ENCODE measurements at places on chromosomes 11 and 22. TPM values are rescaled to one million over a fixed set of nuclear protein-coding genes. Genes with fewer than 3 reads are reported as not detected.

The OR51M1 gene
- total RNA-seq = not detected

DNA sequence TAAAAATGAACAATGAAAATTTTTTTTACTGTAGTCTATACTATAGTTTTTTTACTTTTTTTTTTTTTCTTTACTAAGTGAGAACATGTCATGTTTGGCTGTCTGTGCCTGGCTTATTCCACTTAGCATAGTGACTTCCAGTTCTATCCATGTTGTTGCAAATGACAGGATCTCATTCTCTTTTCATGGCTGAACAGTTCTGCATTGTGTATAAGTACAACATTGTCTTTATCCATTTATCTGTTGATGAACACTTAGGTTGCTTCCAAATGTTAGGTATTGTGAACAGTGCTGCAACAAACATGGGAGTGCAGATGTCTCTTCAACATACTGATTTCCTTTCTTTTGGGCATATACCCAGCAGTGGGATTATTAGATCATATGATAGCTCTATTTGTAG is 88.1 kb upstream of the CCDC90B start:
- no peaks in the 10 kb centered on the region for H3K4me1 ChIP-seq
- no peaks in the 10 kb centered on the region for H3K36me3 ChIP-seq
- no peak overlapping the region for H3K4me3 ChIP-seq
- DNase-seq = no peak
- H3K27me3 ChIP-seq = no peaks in the 10 kb centered on the region
- H3K27ac ChIP-seq = no peak overlapping the region

GRCh38 chr11:23959462-23959861 is 537.4 kb upstream of the LUZP2 start:
- H3K36me3 ChIP-seq = no peaks in the 10 kb centered on the region
- H3K27ac ChIP-seq = no peak overlapping the region
- no peaks in the 10 kb centered on the region for H3K4me1 ChIP-seq
- DNase-seq = no peak
- H3K4me3 ChIP-seq = no peak overlapping the region
- H3K27me3 ChIP-seq = no peaks in the 10 kb centered on the region

The TMEM45B gene
- not detected for total RNA-seq

The MMP26 gene
- not detected for total RNA-seq

DNA sequence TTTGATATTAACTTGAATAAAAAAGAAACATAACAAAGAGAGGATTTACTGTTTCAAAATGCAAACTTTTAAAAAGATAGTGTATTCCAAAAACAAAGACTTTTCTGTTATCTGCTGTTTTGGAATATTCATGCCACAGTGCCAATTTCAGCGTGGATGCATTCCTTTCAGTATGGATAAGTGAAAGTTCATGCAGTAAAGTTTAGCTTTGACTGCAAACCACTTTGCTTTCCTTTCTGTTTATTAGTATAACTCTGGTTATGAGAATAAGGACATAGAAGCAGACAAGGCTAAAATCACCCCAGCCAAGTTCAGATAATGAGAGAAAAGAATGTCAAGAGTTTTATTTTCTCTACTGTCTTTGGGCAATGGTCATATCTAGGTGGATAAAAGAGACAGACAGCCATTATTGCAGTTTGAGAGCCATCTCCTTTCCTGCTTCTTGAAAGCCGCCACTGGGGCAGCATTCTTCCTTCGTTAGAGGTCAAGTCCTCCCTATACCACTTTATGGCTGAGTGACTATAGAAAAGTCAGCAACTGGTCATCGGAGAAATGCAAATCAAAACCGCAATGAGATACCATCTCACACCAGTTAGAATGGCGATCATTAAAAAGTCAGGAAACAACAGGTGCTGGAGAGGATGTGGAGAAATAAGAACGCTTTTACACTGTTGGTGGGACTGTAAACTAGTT is 82.4 kb upstream of the BLID start:
- no peak overlapping the region for H3K4me3 ChIP-seq
- H3K4me1 ChIP-seq = peaks cover 4% of the 10 kb centered on the region
- no peak overlapping the region for H3K27ac ChIP-seq
- H3K27me3 ChIP-seq = peaks cover 29% of the 10 kb centered on the region
- no peak for DNase-seq
- no peaks in the 10 kb centered on the region for H3K36me3 ChIP-seq

DNA sequence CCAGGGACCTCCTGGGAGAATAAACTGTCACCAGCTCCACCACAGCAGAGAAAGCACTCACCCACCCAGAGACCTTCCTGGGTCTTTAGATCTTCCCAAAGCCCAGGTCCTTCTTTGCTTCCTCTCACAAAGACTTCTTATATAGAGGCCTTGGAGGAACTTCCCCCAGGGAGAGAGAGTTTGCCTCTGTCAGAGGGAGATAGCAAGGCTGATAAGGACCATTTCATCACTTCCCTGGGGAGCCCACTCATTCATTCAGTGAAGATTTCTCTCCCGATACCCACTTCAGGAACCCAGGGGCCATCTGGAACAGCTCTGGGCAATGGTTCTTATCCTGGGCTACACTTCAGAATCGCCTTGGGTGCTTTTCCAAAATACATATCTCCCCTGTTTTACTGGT is at the start of gene PRG2:
TSS of gene PRG2 (minus strand) at position 116 of the 400 bp plus-strand sequence. CDS start 706 bp downstream, outside the sequence.
- H3K4me3 ChIP-seq = no peak within 1 kb of the TSS
- H3K27ac ChIP-seq = no peak within 1 kb of the TSS
- H3K4me1 ChIP-seq = peaks cover 5% of the 10 kb centered on the region
- peaks cover 13% of the 10 kb centered on the region for H3K27me3 ChIP-seq
- H3K36me3 ChIP-seq = no peaks in the 10 kb centered on the region

- DNase-seq = peak; percentile 78
- H3K4me1 ChIP-seq = peaks cover 50% of the 10 kb centered on the region
- H3K27me3 ChIP-seq = no peaks in the 10 kb centered on the region
- peaks cover 33% of the 10 kb centered on the region for H3K36me3 ChIP-seq
- peak overlapping the region; percentile 88 for H3K4me3 ChIP-seq
Measured at GRCh38 chr22:38504731-38505540, 1.2 kb downstream of the DDX17 start.

- peaks cover 62% of the 10 kb centered on the region for H3K4me1 ChIP-seq
- H3K36me3 ChIP-seq = peaks cover 24% of the 10 kb centered on the region
- H3K4me3 ChIP-seq = peak within 1 kb of the TSS; percentile 97
- peak within 1 kb of the TSS; percentile 97 for H3K27ac ChIP-seq
- DNase-seq = peak; percentile 68
Measured at GRCh38 chr22:24554313-24555164, at the start of gene GUCD1. TSS of gene GUCD1 (minus strand) at chr22:24555138. CDS start at chr22:24554991, 147 bp downstream.

DNA sequence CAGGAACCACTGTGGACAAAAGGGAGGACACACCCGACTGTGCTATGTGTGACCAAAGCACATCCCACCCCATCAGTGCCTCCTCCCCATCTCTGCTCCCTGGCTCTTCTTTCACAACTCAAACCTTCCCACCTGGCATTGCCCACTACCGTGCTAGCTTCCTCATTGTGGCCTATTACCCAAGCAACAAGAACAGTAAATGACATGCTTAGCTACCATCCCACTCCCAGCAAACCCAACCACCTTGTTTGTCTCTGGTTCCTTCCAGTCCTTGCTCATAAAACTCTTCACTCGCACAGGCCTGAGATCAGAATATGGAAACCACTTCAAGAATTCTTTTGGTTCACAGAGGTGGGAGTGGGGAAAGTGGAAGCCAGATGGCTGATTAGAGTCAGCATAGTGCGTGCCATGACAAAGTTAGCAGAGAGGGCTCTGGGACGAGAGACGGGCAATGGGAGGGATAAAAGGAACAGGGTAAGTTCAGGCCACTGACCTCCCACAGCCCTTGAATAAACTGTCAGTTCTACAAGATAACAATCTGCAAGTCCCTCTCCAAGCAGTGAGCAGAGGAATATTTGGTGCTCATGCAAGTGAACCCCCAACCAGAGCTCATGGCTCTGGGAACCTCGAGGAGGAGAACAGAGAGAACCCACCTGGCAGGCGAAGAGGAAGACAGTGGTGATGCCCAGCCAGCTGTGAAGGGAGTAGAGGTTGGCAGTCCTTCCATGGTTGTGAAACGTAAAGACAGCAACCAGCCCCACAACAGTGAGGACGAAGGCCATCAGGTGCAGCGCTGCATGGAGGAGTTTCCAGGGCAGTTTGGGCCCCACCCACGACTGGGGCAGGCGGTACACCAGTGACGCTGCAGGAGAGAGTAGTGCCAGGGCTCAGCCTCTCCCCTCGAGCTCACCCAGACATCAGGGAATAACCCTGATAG is 8.3 kb downstream of the CYB561A3 start:
- H3K4me3 ChIP-seq = no peak overlapping the region
- H3K4me1 ChIP-seq = peaks cover 8% of the 10 kb centered on the region
- no peaks in the 10 kb centered on the region for H3K27me3 ChIP-seq
- DNase-seq = no peak
- peaks cover 9% of the 10 kb centered on the region for H3K36me3 ChIP-seq
- H3K27ac ChIP-seq = no peak overlapping the region

The C1QTNF4 gene
- not detected for total RNA-seq

The HBG2 gene
- total RNA-seq = not detected

- no peaks in the 10 kb centered on the region for H3K27me3 ChIP-seq
- H3K4me1 ChIP-seq = peaks cover 8% of the 10 kb centered on the region
- no peak for DNase-seq
- peak overlapping the region; percentile 44 for H3K4me3 ChIP-seq
Measured at GRCh38 chr11:75508051-75508561, 17.6 kb downstream of the GDPD5 start.

The FXYD2 gene
- total RNA-seq = 0.14 TPM

The OR52I1 gene
- not detected for total RNA-seq

DNA sequence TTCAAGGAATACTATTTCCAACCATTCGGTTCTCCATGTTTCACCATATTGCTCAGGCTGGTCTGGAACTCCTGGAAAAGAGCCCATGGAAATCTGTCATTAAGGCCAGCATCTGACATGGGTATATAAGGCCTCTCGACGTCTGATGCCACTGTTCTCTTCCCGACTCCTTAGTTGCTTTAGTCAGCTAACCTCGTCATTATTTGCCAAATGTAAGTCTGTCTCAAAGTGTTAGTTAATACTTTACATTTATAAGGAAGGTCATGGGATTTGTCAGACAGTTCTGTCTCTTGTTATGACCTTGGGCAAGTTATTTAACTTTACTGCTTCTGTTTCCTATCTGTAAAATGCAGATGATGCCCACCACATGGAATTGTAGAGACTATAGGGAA is 1.6 kb downstream of the MRPL48 start:
- H3K4me3 ChIP-seq = peak overlapping the region; percentile 98
- no peaks in the 10 kb centered on the region for H3K36me3 ChIP-seq
- H3K27me3 ChIP-seq = no peaks in the 10 kb centered on the region
- H3K4me1 ChIP-seq = peaks cover 11% of the 10 kb centered on the region

DNA sequence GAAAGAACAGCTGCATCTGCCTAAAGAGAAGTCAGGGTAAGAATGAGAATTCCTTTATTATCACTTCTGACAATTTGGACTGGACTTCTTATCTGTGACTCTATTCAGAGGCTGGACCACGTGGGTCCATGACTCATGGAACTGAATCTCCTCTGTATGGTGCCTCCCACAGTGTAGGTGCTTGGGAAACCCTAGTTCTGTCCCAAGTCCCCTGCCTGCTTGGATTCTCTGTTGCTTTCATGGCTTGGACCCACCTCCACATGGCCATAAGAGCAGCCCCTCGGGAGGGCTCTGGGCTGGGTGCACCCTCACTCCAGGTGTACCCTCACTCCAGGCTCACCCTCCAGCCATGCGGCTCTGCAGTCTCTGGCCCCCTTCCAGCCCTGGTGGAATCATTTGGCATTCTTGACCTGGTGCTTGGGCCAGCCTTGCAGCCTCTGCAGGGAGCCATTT is 153.4 kb downstream of the CACNA1I start:
- H3K27ac ChIP-seq = no peak overlapping the region
- H3K36me3 ChIP-seq = no peaks in the 10 kb centered on the region

GRCh38 chr22:37674951-37675929 is at the start of gene LGALS1:
TSS of gene LGALS1 (plus strand) at chr22:37675636. CDS start at chr22:37675703, 67 bp downstream.
- no peaks in the 10 kb centered on the region for H3K36me3 ChIP-seq
- H3K27ac ChIP-seq = peak within 1 kb of the TSS; percentile 90
- H3K27me3 ChIP-seq = no peaks in the 10 kb centered on the region
- peak; percentile 91 for DNase-seq

GRCh38 chr11:84825106-84825660 is 802.0 kb downstream of the DLG2 start:
- no peaks in the 10 kb centered on the region for H3K36me3 ChIP-seq
- no peaks in the 10 kb centered on the region for H3K4me1 ChIP-seq
- no peaks in the 10 kb centered on the region for H3K27me3 ChIP-seq
- H3K27ac ChIP-seq = no peak overlapping the region
- H3K4me3 ChIP-seq = no peak overlapping the region

GRCh38 chr22:47835726-47836125 is 1073.3 kb downstream of the TBC1D22A start:
- no peak overlapping the region for H3K4me3 ChIP-seq
- H3K4me1 ChIP-seq = no peaks in the 10 kb centered on the region
- no peak overlapping the region for H3K27ac ChIP-seq
- no peak for DNase-seq

The SUSD2 gene
- 2.7 TPM for total RNA-seq

The PHF21B gene
- total RNA-seq = not detected

DNA sequence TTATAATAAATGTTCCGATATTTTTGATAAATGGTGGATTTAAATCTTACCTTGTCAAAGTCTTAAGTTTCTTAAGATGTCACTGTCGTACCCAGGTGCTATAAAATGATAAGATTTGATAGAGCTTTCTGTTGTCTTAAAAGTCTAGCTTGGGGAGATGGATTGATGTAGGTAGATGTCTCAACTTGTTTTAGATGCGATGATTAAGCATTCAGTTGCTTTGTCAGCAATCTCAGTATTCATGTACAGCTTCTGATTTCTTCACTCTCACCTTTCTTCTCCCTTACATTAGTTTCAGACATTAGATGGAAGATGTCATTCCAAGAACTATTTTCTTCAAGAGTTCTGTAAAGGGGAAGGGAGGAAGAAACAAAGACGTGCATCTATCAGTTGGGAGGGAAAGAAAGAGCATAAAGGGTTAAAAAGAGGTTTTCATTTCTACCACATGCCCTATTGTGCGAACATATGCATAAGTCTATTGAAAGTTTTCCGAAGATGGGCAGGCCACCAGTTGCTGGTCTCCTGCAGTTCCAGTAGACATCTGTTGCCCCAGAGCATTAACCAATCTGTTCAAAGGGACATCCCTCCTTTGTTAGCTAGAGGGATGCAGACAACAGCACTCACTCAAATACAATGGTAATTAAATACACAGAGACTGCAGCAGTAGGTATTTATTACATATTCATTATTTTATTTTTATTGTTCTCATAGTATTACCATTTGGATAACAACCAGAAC is 38.4 kb downstream of the ZC3H12C start:
- no peaks in the 10 kb centered on the region for H3K4me1 ChIP-seq
- no peak overlapping the region for H3K27ac ChIP-seq
- no peak overlapping the region for H3K4me3 ChIP-seq

The C11orf86 gene
- not detected for total RNA-seq

The MARK2 gene
- total RNA-seq = 68.5 TPM

DNA sequence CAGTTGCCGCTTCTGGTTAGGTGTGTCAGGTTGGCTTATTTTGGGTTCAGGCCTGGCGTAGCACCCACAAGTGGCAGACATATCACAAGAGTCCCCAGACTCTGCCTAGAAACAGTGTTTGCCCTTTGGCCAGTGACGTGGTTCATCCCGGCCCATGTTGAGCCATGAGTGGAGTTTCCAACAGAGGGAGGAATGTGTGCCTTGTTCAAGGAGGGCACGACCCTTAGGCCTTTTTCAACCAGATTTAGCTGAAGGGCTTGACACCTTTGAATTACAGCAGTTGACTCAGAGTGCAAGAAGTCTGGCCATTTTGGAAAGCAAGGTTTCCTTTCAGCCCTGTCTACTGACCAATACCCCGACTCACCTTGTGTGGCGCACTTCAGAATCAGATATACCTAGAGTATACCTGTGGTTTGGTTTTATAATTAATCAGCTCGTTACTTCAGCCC is 15.1 kb upstream of the AIFM3 start:
- H3K27me3 ChIP-seq = no peaks in the 10 kb centered on the region
- peaks cover 5% of the 10 kb centered on the region for H3K36me3 ChIP-seq
- no peak overlapping the region for H3K4me3 ChIP-seq
- H3K4me1 ChIP-seq = peaks cover 21% of the 10 kb centered on the region

- H3K36me3 ChIP-seq = peaks cover 14% of the 10 kb centered on the region
- H3K4me3 ChIP-seq = no peak overlapping the region
- no peaks in the 10 kb centered on the region for H3K4me1 ChIP-seq
- no peaks in the 10 kb centered on the region for H3K27me3 ChIP-seq
- no peak for DNase-seq
Measured at GRCh38 chr11:78478536-78478935, 60.9 kb upstream of the GAB2 start.
